ENCODE measurements at places on chromosomes 5 and 9. TPM values are rescaled to one million over a fixed set of nuclear protein-coding genes. Genes with fewer than 3 reads are reported as not detected.

CSF1R gene
- total RNA-seq = 70.9 TPM

C5orf34 gene
- total RNA-seq = not detected

C9orf50 gene
- not detected for total RNA-seq

MAMDC4 gene
- 5.0 TPM for total RNA-seq

POLR3G gene
- 1.5 TPM for total RNA-seq

DNA sequence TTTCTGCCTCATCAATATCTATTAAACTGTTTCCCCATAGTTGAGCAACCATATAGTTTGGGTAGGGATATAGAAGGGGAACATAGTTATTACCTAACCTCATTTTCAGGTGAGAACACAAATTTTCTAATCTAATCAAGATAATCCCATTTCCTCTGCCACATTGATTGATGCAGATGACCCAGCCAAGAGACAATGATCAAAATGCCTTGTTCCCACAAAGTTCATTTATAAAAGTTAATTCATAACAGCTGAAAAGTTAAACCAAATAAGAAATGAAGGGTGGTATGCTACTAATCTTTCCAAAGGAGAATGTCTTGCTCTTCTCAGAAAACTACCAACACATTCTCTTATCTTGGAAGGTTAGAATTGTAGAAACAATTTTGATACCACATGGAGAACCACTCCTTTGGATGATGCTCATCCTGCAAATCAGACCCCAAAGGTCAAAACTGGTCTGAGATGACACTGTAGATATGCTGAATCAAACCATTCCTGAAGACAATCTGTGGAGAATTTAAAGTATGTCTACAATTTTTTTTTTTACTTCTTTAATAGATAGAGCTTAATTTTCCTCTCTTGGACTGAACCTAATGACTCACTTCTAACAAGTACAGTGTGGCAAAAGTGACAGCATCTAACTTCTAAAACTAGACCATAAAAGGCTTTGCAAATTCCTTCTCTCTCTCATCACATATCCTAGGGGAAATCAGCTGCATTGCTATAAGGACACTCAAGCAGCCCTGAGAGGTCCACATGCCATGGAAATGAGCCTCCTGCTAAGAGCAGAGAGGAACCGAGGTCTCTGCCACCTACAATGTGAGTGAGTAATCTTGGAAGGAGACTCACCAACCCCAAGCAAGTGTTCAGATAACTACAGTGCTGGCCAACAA is 586.7 kb upstream of the TUSC1 start:
- DNase-seq = no peak
- H3K36me3 ChIP-seq = no peaks in the 10 kb centered on the region
- H3K4me1 ChIP-seq = no peaks in the 10 kb centered on the region
- H3K27me3 ChIP-seq = no peaks in the 10 kb centered on the region
- H3K4me3 ChIP-seq = no peak overlapping the region

DNA sequence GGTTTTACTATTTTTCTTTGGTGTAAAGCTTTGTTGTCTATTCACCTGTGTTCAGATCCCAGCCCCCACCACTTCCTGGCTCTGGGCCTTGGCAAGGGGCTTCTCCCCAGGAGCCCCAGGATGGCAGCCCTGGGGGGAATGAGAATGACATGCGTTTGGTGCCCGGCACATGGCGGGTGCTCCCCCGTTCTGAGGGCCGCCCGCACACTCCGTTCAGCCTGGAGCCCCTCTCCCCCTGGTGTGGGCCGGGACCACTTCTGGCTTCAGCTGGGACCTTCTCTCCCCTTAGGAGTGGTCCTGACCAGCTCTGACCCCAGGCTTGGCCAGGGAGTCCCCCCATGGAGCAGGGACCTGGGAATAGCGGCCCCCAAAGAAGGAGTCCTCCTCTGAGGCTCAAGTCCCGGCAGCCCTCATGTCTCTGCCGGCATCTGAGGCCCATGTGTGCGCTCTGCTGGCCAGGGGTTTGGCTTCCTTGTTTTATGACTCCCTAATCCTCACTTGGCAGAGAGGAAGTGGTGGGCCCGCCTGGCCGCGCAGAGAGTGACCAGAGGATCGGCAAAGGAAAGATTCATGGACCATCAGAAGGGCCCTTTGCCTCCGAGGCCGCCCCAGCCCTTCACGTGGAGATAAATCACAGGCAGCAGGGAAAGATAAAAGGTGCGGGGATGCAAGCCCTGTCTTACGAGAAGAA is 57.0 kb upstream of the LMX1B start:
- no peak overlapping the region for H3K4me3 ChIP-seq
- DNase-seq = no peak
- H3K27ac ChIP-seq = no peak overlapping the region
- H3K27me3 ChIP-seq = no peaks in the 10 kb centered on the region

- H3K27ac ChIP-seq = no peak overlapping the region
- H3K36me3 ChIP-seq = no peaks in the 10 kb centered on the region
- H3K4me1 ChIP-seq = no peaks in the 10 kb centered on the region
- no peak for DNase-seq
- no peak overlapping the region for H3K4me3 ChIP-seq
Observed at GRCh38 chr9:71748280-71748743, 20.0 kb downstream of the CEMIP2 start.

- no peak for DNase-seq
- H3K27ac ChIP-seq = no peak overlapping the region
- peaks cover 20% of the 10 kb centered on the region for H3K36me3 ChIP-seq
- H3K27me3 ChIP-seq = no peaks in the 10 kb centered on the region
Observed at GRCh38 chr5:133065471-133065870, 13.7 kb downstream of the HSPA4 start.

DNA sequence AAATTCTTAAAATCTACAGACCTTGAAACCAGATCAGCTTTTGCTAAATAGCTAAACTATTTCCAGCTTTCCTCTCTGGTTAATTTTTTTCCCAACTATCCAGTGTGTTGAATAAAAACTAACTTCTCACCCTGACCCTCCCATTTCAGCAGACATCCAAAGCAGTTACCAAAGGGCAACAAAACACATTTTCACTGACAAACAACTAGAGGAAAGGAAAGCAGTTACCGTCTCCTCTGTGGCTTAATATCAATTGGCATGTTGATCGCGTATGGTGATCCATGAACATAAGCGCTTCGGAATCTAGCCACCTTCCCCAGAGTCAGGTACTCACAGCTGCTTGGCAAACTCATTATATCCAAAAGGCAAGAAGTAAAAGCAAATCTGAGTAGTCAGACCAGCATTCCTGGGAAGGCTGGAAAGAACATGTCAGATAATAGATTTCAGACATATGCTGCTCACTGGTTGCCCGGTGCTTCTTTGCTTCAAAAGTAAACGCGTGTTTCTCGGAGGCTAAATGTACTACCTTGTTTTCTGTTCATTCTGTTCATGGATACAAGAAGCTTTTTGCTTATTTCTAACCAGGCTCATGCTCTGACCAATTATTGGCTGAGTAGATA is 463.4 kb downstream of the PDE4D start:
- no peaks in the 10 kb centered on the region for H3K27me3 ChIP-seq
- H3K27ac ChIP-seq = no peak overlapping the region
- H3K4me1 ChIP-seq = no peaks in the 10 kb centered on the region
- DNase-seq = no peak

DNA sequence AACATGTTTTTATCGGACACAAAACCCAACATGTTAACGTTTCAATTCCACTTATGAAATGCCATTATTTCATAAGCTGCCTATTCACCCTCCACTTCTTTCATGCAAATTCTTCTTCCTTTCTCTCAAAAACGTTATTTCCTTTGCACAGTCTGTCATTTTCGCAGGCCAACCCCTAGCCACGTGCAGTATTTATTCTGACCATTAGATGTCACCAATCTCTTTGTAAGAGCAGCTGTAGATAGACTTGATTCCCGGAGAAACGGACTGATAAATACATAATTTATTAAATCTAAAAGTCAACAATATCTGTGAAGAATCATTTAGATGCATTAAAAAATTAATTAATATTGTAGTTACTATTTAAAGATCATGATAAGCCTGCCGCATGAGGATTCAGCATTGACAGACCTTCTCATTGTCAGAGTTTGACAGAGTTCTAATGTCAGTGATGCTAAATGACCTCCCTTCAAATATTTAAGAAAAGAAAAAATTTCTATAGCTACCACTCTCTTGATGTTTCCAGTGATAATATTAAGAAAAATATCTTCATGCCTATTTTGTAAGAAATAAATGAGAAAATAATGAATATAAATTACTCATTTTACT is 933.6 kb downstream of the CDH12 start:
- H3K4me1 ChIP-seq = no peaks in the 10 kb centered on the region
- no peaks in the 10 kb centered on the region for H3K36me3 ChIP-seq
- no peak for DNase-seq
- H3K27me3 ChIP-seq = no peaks in the 10 kb centered on the region
- no peak overlapping the region for H3K4me3 ChIP-seq

- H3K27me3 ChIP-seq = no peaks in the 10 kb centered on the region
- H3K27ac ChIP-seq = no peak overlapping the region
- no peaks in the 10 kb centered on the region for H3K4me1 ChIP-seq
- no peaks in the 10 kb centered on the region for H3K36me3 ChIP-seq
- no peak for DNase-seq
Observed at GRCh38 chr5:163773226-163773625, 267.8 kb downstream of the MAT2B start.
